ENCODE measurements at places on chromosomes 5 and 9.

GRCh38 chr9:111013250-111013649, 25.0 kb downstream of the LPAR1 start:
- no peak overlapping the region for H3K27ac ChIP-seq
- H3K27me3 ChIP-seq: no peaks in the 10 kb centered on the region
- no peak overlapping the region for H3K4me3 ChIP-seq

DNA sequence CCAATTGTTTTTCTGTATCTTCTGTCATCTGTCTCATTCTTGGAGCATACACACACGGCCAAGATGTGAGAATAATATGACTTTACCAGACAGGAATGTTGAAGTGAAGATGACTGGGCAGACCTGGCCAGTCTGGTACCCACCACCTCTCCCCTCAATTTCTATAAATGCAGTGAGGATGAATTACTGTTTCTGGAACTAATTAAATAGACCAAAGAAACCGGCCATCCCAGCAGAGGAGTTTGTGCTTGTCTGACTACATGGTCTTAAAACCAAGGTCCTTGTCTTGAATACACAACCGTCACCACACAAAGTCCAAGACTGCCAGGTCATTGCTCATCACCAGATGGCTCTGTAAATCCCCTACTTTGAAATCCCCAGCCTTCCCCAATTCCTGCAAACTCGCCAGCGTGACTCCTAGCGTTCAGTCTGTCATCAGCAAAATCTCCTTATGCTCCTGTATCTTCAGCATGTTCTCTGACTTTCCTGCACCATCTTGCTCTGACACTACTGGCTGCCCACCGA, 147.2 kb downstream of the PDE4D start:
- H3K36me3 ChIP-seq: no peaks in the 10 kb centered on the region
- peak overlapping the region; percentile 18 for H3K27ac ChIP-seq
- no peak overlapping the region for H3K4me3 ChIP-seq
- peaks cover 20% of the 10 kb centered on the region for H3K4me1 ChIP-seq

- H3K4me1 ChIP-seq: no peaks in the 10 kb centered on the region
- no peak for DNase-seq
- no peak overlapping the region for H3K27ac ChIP-seq
Measured at GRCh38 chr5:86689103-86689729, 71.5 kb downstream of the COX7C start.

GRCh38 chr5:149036168-149036567, 26.7 kb downstream of the SH3TC2 start:
- H3K27ac ChIP-seq: no peak overlapping the region
- H3K36me3 ChIP-seq: peaks cover 21% of the 10 kb centered on the region
- no peak for DNase-seq
- no peak overlapping the region for H3K4me3 ChIP-seq
- peaks cover 7% of the 10 kb centered on the region for H3K4me1 ChIP-seq
- H3K27me3 ChIP-seq: no peaks in the 10 kb centered on the region

DNA sequence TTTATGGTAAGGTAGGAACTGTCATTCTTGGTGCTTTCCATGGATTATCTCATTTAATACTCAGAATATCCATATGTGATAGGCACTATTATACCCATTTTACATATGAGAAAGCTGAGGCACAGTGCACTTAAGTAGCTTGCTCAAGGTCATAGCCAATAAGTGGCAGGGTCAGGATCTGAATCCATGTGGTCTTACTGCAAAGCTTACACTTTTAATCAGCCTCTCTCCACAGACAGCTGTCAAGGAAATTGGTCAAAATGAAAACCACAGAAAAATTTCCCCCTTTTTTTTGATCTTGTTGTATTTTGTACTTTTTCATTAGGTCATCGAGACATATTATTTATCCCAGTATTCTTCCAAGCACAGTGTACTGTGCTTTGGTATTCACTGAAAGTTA, 78.5 kb downstream of the ERCC6L2 start:
- H3K4me3 ChIP-seq: no peak overlapping the region
- no peak for DNase-seq
- no peaks in the 10 kb centered on the region for H3K4me1 ChIP-seq
- H3K36me3 ChIP-seq: peaks cover 62% of the 10 kb centered on the region
- no peaks in the 10 kb centered on the region for H3K27me3 ChIP-seq

DNA sequence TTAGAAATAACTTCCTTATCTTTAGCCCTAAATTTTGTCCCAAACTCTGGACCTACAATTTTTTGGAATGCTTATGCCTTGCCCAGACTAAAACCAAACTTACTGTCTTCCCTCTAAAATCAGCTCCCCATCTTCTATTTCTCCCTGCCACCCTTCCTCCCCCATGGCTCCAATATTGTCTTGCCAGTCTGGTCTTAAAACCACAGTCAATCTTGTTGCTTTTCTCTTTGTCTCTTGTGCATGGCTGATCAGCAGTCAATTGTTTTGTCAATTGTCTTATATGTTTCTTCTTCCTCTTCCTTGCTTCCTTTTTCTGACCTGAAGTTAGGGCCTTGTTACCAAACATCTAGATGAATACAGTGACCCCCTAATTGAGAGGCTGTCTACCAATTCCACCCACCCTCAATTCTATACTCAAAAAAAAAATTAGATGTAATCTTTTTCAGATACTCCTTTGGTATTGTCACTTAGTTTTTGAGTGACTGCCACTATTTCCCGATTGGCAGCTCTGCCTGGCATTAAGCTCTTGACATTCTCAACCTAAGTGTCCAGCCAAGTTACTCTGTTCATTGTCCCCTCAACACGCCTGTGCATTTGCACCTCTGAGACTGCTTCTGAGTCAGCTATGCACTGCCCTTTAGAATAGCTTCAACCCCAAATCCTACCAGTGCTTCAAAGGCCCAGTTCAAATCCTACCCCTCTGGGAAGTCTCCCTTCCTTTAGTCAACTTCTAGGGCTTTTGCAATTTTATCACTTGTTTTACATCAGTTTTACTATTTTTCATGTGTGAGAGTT, 2.5 kb downstream of the PDCD1LG2 start:
- H3K27me3 ChIP-seq: no peaks in the 10 kb centered on the region
- H3K27ac ChIP-seq: 0 out of 2 replicates have a peak overlapping the region, but pooled peaks have one; percentile 99
- no peak overlapping the region for H3K4me3 ChIP-seq
- no peak for DNase-seq
- H3K36me3 ChIP-seq: peaks cover 5% of the 10 kb centered on the region
- H3K4me1 ChIP-seq: peaks cover 58% of the 10 kb centered on the region

All from SJSA1 (cell line).